ENCODE measurements at places on chromosomes 4 and X.

DNA sequence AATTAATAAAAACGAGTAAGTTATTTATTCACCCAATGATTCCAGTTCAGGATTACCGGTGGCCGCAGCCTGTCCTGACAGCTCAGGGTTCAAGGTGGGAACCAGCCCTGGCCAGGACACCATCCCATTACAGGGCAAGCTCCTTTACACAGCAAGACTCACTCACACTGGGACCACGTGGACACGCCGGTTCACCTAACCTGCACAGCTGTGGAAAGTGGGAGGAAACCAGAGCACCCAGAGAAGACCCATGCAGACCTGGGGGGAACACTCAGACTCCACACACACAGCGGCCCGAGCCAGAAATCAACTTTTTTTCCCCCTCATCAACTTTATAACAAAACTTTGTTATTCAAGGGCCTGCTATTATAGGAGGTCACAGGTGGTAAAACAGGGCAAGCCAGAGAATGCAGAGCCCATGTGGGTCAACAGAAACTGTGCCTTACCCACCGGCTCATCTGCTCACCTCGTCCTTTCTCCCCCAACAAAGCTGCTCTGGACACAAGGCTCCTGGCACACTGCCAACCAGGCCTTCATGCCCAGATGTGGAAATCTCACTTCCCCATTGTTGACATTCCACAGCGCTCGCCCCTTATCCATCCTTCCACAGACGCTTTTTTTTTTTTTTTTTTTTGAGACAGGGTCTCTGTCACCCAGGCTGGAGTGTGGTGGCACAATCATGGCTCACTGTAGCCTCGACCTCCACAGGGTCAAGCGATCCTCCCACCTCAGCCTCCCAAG, 8.0 kb upstream of the ODAPH start:
- no peak for DNase-seq

- no peak for DNase-seq
Measured at GRCh38 chr4:165656399-165656798, 216.6 kb upstream of the TLL1 start.

DNA sequence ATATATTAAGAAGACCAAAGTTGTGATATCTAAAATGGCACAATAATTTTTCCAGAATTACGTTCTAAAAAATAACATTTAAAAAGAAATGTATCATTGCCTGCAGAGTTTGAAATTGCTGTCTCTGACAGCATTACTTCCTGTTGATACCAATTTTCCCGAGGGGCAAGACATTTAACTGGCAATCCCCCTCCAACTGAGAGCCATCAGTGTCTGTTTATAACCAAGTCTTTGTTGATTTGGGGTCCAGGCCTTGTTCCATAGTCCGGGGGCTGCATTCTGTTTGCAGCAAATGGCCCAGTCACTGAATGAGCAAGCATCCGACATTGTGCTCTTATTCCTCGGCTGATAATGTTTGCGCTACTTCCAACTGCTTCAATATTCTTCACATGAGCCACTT, 231.5 kb downstream of the NAF1 start:
- no peak for DNase-seq

GRCh38 chrX:52363247-52363883, 5.5 kb upstream of the XAGE2 start:
- DNase-seq: no peak

- DNase-seq: no peak
Measured at GRCh38 chr4:138241281-138242075, 671 bp downstream of the SLC7A11 start.

Measured in stimulated activated CD8-positive, alpha-beta memory T cell treated with anti-CD3 and anti-CD28 coated beads, Interleukin-4, amount 100 ng/mL, for 4 hours (primary cell).